ENCODE measurements at places on chromosomes 5 and 9.

DNA sequence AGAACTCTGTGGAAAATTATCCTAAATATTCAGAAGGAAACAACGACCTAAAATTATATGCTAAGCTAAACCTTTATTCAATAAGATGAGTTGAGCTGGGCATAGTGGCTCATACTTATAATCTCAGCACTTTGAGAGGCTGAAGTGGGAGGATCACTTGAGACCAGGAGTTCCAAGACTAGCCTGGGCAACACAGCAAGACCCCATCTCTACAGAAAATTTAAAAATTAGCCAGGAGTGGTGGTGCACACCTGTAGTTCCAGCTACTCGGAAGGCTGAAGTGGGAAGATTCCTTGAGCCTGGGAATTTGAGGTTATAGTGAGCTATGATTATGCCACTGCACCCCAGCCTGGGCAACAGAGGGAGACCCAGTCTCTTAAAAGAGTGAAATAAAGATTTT lies 51.6 kb downstream of the DCAF10 start:
- no peak for DNase-seq

GRCh38 chr5:155451106-155451505 lies 437.6 kb downstream of the KIF4B start:
- DNase-seq, result no peak

- no peak for DNase-seq
These were observed 6.6 kb downstream of the FCN2 start for GRCh38 chr9:134887219-134887618.

GRCh38 chr5:39605145-39605544 lies 180.4 kb upstream of the DAB2 start:
- no peak for DNase-seq

- no peak for DNase-seq
These were observed 124.4 kb downstream of the EBF1 start for GRCh38 chr5:158975363-158975762.

- no peak for DNase-seq
These were observed 49.4 kb upstream of the ZBTB43 start for GRCh38 chr9:126755317-126755875.

GRCh38 chr5:6574537-6575245 lies 58.2 kb downstream of the NSUN2 start:
- DNase-seq, result no peak

DNA sequence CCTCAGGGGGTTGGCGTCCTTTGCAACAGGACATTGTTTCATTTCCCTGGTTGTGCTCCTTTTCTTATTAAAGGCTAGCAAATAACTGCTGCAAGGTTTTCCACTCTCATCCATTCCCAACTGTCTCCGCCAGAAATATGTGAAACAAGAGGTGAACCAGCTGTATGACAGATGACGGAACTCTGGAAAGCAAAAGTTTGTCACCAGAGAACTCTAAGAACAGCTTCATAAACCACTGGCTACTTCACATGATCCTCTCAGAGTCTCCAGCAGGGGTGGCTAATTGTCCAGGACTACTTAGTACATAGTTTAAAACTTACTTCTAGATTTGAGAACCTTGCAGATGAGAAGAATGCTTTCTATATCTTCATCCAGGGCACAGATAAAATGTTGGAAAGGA lies 195.9 kb upstream of the RAD23B start:
- no peak for DNase-seq

- no peak for DNase-seq
These were observed 85.6 kb upstream of the ATP10B start for GRCh38 chr5:160937570-160937969.

GRCh38 chr5:153813901-153814300 lies 224.8 kb downstream of the FAM114A2 start:
- DNase-seq, result no peak

All from esophagus squamous epithelium (tissue), 5 donors.